ENCODE measurements at places on chromosomes 3 and 15.

DNA sequence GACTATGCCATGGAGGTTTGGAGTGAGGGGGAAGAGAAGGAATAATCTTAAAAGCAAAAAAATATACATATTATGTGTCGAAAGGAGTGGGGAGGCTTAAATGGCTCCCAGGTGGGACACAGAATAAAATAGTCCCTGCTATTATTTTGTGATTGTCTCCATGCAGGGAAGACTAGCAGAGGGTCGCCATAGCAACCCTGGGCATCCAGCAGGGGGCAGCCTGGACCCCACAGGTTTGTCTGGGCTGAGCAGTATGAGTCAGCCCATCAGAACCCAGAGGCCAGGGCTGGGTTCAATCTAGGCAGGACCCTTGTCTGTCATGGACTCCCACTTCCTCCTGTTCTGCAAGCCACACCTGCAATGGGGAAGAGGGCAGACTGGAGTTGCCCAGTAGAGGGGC, 17.6 kb upstream of the LINGO1 start:
- no peak for DNase-seq

DNA sequence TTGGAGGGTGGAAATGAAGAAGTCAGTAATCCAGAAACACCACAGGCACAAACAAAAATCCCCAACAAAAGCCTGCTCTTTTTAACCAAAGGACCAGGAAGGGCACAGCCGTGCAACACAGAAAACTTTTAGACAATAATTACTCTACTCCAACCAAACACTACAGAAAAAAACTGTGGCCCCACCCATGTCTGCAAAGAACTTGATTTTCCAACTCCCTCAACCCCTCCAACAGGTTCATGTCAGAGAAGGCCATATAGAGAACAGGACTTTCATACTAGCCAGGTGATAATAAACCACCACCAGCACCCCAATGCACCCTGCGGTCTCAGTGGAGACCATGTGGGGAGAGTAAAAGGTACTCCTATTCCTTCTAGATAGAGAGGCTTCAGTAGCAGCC, 16.8 kb downstream of the PHC3 start:
- no peak for DNase-seq

DNA sequence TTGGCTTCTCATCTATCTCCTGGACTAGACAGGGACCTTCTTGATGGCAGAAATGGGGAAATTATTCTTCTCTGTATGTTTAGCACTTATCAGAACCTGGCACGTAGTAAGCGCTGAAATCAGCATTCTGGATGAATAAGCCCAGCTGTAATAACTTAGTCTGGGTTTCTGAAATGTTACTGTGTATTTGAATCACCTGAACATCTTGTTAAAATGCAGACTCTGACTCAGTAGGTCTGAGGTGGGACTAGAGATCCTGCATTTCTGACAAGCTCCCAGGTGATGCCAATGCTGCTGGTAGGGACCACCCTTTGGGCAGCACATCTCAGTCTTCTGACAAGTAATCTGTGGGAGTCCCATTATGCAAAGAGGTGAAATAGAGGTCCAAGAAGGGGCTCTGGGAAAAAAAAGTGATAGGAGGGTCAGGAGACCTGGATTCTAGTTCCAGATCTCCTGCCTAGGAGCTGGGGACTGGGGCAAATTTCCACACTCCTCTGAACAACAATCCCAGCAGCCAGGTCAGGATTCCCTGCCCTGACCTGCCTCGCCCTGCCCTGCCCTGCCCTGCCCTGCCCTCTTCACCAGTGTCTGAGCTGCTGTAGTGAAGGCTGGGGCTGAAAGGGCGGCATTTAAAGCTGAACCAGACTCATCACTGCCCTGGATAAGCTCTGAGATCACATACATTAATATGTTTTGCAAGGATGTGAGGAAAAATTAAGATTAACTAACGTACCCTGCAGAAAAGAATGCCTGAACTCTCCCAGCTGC, 17.2 kb upstream of the SLC6A11 start:
- DNase-seq, result no peak

GRCh38 chr3:143809121-143809621, 39.1 kb downstream of the SLC9A9 start:
- no peak for DNase-seq

DNA sequence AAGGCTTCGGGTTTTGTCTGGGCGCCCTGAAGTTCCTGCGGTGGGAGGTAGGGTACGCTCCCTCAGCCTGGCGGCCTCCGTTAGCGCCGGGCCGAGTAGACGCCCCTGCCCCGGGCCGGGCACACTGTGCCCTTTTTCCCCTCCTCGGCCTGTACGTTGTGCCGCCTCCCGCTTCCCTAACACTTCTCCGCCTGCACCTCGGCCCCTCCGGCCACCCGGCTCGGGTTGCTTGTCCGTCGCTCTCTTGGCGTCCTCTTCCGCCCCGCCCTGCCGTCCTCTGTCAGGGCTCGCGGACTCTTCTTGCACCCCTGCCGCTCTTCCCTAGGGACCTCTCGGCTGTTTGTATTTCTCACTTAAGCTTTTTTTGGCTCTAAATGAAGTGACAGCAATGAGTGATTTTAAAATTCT, 384 bp downstream of the KNL1 start:
- DNase-seq, result peak; percentile 3

DNA sequence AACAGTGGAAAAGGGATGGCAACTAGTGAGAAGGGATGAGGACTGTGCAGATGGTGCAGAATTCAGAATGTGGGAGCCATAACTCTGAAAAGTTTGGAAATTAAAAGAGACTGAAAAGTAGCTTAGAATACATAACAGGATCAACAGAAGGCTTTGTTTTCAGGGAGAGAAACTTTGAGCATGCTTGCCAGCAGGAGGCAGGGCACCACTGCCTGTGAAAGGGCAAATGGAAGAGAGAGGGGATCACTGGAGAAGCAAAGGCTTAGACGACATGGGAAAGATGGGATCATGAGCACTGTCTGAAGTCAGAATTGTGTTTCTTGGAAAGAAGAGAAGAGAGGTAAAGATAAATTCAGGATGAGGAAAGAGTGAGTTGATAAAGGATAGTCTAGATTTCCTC, 99.6 kb downstream of the ABI3BP start:
- no peak for DNase-seq

- DNase-seq, result no peak
Observed at GRCh38 chr3:44280077-44280476, 38.4 kb downstream of the TOPAZ1 start.

DNA sequence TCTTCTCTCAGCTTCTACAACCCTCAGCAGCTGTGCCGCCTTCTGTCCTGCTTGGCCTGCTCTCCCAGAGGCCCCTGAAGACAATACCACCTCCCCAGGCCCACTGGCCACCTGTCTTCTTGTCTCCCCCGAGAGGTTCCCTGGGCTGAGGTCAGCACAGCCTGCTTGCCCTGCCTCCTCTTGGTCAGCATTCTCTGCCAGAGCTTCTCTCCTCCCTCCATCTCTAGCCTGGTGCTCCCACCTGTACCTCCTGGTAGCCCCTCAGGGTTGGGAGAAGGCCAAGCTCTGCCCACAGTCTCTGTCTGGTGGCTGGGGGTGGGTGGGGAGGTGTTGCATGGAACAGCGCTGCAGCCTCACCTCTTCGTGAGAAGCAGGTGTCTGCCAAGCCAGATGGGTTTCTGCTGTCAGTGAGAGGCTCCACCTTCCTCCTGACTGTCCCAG, 5.6 kb upstream of the ISLR start:
- DNase-seq, result no peak

DNA sequence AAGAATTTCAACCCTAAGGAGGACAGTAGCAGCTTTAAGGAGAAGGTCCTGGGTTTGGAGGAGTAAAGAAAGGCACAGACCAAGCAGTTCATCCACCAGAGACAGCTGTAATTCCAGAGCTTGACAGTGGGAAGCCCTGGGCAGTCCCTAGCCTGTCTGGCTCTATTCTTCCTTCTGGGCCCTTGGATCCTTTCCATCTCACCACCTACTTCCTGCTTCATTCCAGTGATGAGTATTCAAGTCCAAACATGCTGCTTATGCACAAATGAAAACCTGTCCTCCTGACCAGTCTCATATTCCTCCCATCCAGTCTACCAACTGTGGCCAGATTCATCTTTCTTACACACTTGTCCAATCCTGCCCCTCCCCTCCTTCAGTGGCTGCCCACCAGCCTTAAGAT, 171.4 kb downstream of the CNTN3 start:
- no peak for DNase-seq

All from activated gamma-delta T cell treated with anti-CD3 and anti-CD28 coated beads, Interleukin-2, amount 50 U/mL, for 16 hours (primary cell).